GM13977 (cell line): ENCODE measurements at places on chromosomes 11 and 22.

GRCh38 chr22:44424359-44424682, 73.7 kb downstream of the RTL6 start:
- no peak for DNase-seq

GRCh38 chr22:47943729-47944700, 1181.6 kb downstream of the TBC1D22A start:
- DNase-seq: no peak

DNA sequence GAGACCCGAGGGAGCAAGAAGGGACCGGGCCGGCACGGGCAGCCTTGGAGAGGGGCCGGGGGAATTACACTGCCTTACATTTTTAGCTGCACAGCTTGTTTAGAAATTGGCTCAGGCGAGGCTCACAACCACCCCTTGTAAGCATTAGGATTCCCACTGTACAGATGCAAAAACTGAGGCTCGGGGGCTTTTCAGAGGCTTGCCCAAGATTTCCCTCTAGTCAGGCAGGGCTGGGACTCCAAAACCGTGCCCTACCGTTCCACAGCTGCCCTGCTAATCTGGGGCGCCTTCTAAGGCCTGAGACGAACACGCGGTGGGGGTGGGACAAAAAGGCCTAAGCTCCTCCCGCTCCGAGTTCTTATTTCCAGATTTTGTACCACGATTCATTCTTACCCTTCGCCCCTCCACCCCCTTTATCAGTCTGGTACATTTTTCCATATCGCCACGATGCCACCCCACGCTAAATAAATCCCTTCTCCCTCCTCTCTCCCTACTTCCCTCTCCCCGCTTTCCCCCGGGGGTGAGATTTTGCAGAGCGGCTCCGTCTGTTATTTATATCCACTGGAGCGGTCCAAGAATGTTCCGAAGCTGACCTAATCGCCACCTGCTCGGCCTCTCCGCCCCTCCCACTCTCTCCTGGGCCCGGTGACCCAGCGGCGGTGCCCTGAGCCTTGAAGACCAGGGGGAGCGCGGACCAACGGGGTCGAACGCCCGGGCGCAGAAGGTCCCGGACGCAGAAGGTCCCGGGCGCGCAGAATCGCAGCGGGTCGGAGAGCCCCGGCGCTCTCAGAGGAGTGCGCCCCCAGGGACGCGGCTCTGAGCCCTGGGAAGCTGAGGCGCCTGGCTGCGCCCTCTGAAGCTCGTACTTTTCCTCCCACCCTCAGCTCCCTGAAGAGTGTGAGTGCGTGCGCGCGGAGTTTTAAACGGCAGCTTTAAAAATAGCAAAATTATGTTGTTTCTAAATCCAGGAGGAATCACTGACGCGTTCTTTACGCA, 764 bp upstream of the PACSIN3 start:
- DNase-seq: peak; percentile 79

- no peak for DNase-seq
These were observed 57.7 kb upstream of the EMID1 start for GRCh38 chr22:29148036-29148435.

- DNase-seq: no peak
These were observed 63.0 kb downstream of the HIPK3 start for GRCh38 chr11:33320016-33320813.

DNA sequence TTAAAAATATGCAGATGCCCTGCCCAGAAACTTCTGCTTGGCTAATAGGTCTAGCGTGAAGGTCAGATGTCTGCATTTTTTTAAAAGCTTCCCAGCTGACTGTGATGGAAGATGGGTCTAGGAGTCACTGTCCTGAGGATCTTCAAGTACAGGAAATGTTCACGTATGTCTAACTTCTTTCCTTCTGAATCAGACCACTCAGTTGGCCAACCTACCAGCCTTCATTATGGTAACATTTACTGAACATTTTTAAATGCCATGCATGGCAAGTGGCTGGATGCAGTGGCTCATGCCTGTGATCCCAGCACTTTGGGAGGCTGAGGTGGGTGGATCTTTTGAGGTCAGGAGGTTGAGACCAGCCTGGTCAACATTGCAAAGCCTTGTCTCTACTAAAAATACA, 1.1 kb upstream of the PRG2 start:
- DNase-seq: no peak

DNA sequence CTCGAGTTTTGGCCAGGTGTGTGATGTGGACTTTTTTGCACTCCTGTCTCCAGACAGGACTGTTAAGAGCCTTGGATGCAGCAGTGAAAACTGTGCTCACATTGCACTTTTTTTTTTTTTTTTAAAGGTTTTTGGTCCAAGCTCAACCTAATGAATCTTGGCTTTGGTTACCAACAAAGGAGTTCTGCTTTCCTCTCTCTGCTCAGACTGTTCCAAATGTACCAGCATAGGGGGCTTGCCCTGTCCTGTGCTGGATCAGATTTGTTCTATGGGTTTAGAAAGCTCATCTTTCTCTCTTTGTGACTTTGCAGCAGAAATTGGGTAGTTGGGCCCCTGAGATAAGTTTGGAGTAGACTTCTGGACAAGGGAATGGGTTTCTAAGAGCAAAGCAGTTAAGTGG, 45.3 kb downstream of the POLD3 start:
- no peak for DNase-seq

- DNase-seq: no peak
These were observed 3.8 kb downstream of the NCF4 start for GRCh38 chr22:36864454-36865215.

GRCh38 chr11:35367491-35367890, 51.9 kb downstream of the SLC1A2 start:
- DNase-seq: no peak

DNA sequence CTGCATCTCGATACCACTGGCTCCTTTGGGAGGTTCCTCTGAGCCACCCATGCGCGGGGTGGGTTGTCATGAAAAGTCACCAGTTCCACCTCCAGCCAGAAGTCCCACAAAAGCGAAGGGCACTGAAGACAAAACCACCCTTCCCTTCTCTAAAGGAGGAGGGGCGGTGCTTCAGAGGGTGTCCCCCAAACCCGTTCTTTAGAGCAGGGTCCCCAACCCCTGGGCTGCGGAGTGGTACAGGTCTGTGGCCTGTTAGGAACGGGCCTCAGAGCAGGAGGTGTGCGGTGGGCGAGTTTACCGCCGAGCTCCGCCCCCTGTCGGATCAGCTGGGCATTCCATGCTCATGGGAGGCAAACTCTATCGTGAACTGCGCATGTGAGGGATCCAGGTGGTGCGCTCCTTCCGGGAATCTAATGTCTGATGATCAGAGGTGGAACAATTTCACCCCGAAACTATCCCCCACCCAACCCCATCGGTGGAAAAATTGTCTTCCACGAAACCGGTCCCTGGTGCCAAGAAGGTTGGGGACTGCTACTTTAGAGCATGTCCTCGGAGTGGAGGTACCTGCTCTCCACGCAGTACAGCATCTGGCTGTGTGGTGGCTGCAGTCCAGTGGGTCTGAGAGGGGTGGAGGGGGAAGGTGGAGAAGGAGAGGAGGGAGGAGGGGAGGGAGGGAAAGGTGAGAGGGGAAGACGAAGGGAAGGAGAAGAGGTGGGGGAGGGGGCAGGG, 72.9 kb upstream of the SEPTIN5 start:
- DNase-seq: no peak

DNA sequence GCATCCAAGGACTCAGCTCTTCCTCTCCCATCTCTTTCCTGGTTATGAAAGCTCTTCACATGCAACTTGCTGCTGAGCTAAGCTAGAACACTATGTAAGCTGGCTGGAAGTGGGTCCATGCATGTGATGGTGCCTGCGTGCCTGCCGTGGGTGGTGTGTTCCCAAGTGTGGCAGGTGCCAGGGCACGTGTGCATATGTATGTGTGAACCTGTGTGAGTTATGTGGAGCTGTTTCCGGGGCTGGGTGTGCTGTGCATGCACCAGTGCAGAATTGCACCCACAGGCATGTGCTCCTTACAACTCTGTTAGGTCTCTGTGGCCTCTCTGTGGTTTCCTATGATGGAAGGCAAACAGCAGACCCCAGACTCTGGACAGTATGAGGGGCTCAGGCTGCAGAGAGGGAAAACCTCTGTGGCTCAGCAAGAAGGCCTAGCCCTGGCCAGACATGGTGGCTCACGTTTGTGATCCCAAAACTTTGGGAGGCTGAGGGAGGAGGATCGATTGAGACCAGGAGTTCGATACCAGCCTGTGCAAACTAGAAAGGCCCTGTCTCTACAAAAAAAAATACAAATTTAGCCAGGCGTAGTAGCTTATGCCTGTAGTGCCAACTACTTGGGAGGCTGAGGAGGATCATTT, 4.1 kb upstream of the P2RY6 start:
- DNase-seq: no peak

- DNase-seq: no peak
These were observed 43.9 kb upstream of the DLAT start for GRCh38 chr11:111981270-111981669.

DNA sequence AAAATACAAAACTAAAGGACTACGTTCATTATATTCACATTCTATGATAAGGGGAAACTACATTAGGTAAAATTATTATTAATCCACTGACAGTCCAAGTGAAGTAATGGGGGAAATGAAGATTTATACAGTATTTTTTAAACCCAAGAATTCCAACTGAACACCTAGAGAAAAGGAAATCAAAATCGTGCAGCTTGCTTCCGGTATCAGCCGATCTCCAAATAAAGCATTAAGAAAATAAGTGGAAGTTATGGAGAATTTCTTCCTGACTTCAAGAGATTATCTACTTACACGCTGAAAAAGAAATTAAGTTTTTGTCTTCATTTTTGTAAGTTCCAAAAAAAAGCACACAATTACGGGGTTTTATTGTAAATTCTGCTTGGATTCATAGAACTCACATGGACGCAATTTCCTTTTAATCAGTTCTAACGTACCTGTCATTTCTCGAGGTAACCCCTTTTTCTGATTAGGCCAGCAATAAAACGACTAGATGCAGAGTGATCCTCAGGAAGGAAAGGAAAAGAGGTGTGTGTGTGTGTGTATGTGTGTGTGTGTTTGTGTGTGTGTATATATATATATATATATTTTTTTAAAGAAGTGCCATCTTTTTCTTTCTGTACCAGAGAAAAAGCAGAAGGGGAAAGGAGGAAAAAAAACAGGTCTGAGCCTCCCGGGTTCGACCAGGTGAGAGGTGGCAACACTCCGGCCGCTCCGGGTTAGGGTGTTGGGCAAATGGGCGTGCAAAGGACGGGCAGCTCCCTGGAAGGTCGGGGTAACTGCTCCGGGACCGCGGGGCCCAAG, 1.1 kb downstream of the ZBTB44 start:
- DNase-seq: no peak

- no peak for DNase-seq
These were observed 738.6 kb downstream of the BRD1 start for GRCh38 chr22:49088801-49089791.

GRCh38 chr11:117489999-117490679, 162.5 kb downstream of the CEP164 start:
- no peak for DNase-seq

GRCh38 chr11:15800111-15800800, 556.1 kb downstream of the SOX6 start:
- DNase-seq: no peak

DNA sequence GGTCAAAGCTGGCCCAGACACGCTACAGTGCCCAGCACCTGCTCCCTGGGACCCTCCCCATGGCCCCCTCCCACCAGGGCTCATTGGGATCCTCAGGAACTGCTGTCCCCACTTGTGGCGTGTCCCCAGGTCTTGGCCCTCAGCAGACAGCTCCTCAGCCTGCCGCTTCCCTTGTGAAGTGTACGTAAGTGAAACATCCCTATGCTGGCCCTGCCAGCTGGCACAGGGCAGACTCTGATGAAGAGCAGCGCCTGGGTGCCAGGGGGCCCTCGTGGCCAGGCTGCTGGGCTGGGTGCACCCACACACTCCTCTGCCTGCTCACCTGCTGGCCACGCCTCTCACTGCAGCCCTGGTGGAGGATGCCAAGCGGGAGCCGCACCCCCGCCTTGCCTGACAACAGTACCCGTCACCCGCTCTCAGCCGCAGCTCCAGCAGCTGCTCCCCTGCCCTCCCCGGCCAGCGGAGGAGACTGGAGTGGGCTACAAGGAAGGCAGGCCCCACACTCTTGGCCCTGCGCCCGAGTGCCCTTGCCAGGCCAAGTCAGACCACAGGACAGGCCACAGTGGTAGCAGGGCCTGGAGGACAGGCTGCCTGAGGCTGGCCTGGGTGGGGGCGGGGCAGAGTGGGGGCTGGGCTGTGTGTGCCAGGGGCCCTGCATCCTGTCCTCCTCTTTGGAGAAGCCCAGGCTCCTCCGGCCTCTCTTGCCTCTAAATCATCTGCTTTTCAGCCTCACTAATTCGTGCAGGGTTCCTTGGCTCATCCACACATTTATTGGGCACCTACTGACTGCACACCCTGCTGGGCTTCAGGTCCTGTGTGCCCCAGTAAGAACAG, 39.5 kb downstream of the IGF2 start:
- no peak for DNase-seq
